ENCODE measurements at places on chromosomes 12 and 14.

DNA sequence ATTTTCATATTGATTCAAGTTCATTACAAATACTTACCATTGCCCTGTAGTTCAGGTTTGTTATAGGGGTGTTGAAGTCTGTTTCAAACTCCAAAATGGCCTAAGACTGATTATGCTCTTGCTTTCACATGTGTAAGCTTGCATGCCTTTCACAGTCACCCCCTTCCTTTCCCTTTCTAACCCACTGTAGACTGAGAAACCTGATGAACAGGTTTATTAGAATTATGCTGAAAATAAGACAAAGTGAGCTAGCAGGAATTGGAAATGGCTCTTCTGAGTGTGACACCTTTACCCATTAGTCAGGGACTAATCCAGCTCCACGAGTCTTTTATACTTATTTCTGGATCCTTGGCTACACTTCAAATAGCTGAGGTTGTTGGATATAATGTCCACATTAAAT lies 38.9 kb downstream of the FBXO33 start:
- no peak for DNase-seq

DNA sequence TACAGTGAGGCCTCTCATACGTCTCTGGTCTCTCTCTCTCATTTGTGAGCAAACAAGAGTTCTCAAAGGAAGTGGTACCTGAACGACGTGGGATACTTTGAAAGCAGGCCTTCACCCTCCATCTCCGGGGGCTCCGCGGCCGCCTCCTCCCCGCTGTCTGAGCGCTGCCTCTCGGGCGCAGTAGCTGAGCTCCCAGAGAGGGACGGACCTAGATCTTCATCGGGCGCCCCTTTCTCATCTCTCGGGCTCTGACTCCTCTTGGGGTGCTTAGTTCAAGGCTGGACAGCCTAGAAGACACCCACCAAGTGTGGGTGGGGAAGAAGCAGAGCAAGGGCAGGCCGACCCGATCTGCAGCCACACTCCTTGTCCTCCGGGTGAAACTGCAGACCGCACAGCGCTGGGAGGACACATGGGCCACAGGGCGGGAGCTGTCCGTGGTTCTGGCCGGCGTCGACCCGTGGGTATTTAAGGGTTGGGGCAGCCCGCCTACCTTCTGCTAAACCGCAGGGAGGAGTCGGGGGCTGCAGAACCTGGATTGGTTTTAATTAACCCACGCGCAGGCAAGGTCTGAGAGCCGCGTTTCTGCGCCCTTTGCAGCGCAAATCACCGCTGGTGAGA lies 92.7 kb downstream of the PAH start:
- DNase-seq, result peak; percentile 10

DNA sequence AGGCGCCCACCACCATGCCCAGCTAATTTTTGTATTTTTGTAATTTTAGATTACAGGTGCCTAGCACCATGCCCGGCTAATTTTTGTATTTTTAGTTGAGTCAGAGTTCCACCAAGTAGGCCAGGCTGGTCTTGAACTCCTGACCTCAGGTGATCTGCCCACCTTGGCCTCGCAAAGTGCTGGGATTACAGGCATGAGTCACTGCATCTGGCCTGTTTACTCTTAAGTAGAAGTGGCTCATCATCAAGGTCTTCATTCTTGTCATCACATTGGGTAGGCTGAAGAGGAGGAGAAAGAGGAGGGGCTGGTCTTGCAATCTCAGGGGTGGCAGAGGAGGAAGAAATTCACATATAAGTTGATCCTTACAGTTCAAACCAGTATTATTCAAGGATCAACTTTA lies 152.4 kb upstream of the ATP2B1 start:
- peak; percentile 36 for DNase-seq

DNA sequence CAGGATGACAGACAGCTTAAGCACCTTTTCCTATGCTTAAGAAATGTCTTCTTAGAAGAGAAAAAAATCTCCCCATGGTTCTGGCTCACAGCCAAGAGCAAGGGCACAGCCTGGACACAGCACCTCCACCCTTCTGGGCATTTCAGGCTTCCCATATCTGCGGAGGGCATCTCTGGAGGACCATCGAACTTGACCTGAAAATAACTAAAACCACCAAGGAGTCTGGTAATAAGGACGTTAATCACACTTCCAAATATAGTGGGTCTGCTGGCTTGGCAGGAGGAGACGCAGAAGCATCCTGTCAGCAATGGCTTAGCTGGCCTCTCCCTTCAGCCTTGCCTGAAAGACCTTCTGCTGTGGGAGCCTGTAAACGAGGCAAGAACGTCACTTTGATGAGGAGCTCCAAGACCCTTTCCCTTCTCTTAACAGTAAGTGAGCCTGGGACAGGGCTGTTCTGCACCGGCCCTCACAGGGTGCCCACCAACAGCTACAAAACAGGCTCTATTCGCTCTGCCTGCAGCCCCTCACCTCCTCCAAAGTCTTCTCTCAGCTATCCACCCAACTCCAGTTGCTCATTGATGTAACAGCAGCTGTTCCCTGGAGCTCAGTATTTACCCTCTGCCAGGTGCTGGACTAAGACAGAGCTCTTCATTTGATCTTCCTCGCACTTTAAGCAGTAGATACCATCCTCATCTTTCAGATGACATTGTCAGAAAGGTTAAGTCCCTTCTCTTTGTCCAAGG lies 13.2 kb downstream of the SETD3 start:
- no peak for DNase-seq

GRCh38 chr12:127054531-127054930 lies 1212.4 kb upstream of the TMEM132C start:
- DNase-seq, result no peak

- DNase-seq, result no peak
Measured at GRCh38 chr14:54010981-54011380, 54.4 kb upstream of the BMP4 start.

- no peak for DNase-seq
Measured at GRCh38 chr12:114747012-114747858, 63.3 kb upstream of the TBX3 start.

DNA sequence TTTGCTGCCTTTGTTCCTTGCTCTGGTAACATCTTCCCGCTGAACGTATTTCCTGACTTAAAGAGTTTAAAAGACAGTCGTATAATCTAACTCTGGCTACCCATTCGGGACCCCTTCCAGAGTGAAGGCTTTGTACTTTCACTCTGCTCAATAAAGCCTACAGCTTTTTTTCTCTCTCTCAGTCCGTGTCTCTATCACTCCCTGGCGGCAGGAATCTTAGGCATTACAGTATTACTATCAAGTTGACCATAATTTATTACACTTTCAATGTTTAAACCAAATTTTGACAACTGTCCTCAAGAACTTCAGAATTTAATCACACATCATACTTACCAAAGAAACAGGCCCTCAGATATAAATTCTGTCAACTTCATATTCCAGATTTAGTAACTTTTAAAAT lies 967.9 kb downstream of the FSCB start:
- DNase-seq, result no peak

- no peak for DNase-seq
Measured at GRCh38 chr12:49304161-49304560, 9.2 kb downstream of the PRPH start.

DNA sequence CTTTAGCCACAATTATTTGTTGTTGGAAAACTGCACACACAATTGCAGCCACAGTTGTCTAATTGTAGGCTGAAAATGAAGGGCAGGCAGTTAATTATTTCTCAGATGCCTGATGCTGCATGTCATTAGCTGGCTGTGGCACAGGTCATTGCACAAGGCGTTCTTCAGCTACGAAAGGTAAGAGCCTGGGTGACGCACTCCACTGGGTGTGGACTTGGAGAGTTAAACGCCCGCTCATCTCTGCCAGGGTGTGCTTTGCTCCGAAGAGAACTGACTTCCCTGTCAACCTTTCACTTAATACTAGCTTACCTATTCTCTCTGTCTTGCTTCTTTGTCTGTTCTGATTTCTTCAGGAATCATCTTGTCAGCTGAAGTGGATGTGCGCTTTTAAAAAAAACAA lies 91.4 kb upstream of the CPM start:
- no peak for DNase-seq

GRCh38 chr12:107967170-107967569 lies 161.9 kb upstream of the WSCD2 start:
- no peak for DNase-seq

GRCh38 chr12:71397433-71397954 lies 42.1 kb upstream of the LGR5 start:
- no peak for DNase-seq

- no peak for DNase-seq
Measured at GRCh38 chr12:88952562-88952942, 372.3 kb upstream of the KITLG start.

- no peak for DNase-seq
Measured at GRCh38 chr14:72236629-72237028, 304.4 kb downstream of the RGS6 start.

GRCh38 chr12:19261773-19262172 lies 132.2 kb downstream of the PLEKHA5 start:
- DNase-seq, result no peak

- DNase-seq, result no peak
Measured at GRCh38 chr12:20477672-20478071, 109.3 kb downstream of the PDE3A start.

All from activated CD4-positive, alpha-beta T cell treated with anti-CD3 and anti-CD28 coated beads for 48 hours (primary cell).